ENCODE measurements at places on chromosomes 5 and 9.

DNA sequence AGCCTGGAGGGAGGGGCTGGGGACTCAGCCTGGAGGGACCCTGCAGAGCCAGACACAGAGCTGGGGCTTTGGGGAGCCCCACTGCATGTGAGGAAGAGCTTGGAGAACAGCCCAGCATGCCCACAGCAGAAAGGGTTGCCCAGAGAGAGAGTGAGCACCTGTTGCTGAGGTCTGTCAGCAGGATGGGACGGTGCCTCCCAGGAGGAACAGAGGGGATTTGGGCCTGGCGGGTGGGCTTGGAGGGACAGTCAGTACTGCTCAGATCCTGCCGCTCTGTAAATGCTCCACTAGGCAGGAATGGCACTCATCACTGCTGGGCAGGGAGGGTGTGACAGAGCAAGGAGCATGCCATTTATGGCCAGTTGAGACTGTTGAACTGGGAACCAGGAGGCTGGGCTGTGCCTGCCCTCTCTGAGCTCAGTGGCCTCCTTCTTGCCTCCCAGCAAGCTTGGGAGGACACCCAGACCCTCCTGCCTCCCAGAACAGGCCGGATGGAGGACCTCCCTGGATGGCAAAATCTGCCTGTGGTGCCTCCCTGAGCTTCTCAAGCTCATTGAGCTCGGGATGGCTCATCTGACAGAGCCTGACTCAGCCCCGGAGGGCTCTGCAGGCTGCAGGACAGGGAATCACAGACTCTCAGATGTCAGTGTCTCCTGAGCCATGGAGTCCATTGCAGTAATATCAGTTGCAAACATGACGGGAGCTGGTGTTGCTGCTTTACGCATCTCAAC, 786 bp upstream of the HRCT1 start:
- DNase-seq: no peak

- no peak for DNase-seq
Observed at GRCh38 chr5:89065919-89066318, 182.9 kb upstream of the MEF2C start.

DNA sequence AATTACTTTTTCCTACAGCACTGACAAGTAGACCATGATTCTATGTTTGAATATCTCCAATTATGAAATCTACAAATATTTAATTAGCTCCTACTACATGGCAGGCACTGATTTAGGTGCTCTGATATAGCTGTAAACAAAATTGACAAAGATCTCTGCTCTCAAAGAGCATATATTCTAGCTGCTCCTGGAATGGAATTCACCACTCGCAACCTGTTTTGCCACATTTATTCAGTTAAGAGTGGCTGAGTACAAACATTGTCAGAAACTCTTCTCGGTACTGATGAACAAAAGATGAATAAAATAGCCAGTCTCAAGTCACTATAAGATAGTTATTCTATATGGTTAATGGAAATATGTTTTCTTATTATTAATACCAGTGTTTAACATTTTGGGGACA, 114.2 kb upstream of the PDE4D start:
- no peak for DNase-seq

DNA sequence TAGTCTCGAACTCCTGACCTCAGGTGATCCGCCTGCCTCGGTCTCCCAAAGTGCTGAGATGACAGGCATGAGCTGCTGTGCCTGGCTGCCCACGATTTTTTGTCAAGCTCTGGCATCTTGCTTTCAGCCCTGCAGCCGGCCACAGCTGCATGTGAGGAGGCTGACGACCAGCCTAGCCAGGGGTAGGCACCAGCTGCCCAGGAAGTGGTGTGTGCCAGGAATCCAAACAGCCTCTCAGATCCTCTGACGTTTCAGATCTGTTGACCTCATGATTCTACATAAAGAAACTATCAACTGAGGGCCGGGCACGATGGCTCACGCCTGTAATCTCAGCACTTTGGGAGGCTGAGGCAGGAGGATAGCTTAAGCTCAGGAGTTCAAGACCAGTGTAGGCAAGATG, 19.0 kb downstream of the DYNC2I2 start:
- no peak for DNase-seq

- DNase-seq: no peak
Observed at GRCh38 chr5:31113666-31114350, 79.7 kb upstream of the CDH6 start.

DNA sequence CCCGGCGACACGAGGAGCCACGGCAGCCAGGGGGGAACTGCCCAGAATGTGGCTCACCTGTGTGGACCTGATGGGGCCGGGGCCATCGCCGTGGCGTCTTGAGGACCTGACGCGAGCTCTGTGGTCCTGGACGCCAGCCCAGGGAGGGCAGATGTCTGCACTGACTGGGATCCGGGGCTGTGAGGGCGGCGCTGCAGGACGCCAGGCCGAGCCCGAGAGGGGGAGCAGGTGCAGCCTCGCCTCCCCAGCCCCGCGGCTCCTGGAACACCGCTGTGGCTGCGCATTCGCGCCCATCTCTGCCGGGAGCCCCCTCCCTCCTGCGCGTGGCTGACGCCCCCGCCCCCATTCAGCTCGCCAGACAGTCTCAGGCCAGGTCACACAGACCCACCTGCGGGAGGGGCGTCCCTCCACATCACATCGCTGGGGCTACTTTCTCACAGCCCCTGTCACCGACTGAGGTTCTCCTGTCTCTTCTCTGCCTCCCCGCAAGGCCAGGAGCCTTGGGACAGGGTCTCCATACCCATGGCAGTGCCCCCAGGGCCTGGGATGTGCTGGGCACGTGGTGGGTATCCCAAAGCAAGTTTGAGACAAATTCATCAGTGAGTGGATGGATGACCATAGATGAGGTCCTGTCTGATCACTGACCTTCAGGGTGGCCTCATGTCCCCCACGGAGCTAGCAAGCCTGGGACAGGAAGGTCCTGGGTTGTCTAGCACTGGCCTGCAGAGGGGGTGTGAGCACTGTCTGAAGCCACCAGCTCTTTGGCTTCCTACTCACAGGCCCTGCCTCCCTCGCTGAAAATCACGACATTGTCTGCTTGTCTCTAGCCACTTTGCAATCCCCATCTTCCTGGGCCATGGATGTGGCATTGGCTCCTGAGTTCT, 47.3 kb downstream of the RASGEF1C start:
- DNase-seq: no peak

GRCh38 chr5:130992095-130992494, 173.0 kb downstream of the HINT1 start:
- DNase-seq: no peak

DNA sequence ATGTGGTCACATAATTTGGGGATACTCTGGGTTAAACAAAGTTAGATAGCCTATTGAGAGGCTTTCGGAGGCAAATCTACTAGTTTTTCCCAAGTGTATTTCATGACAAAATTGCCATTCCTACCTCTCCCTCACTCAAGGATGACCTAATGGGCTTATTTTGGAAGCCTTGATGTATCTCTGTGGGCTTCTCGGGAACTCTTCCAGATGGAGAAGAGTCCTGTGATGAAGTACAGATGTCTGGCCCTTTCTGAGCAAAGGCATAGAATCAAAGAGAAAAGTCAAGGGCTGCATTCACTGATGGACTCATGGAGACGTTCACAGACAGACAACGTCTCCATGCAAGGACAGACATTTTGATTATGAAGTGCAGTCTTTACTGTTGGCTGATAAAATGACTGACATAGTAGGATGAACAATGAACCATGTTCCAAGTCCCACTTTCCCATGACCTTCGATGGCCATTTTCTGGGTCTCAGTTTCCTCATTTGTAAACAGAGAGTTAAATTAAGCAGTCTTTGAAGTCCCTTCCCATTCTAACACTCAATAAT, 347.2 kb upstream of the CD180 start:
- no peak for DNase-seq

GRCh38 chr9:129289131-129289731, 111.2 kb upstream of the IER5L start:
- DNase-seq: no peak

DNA sequence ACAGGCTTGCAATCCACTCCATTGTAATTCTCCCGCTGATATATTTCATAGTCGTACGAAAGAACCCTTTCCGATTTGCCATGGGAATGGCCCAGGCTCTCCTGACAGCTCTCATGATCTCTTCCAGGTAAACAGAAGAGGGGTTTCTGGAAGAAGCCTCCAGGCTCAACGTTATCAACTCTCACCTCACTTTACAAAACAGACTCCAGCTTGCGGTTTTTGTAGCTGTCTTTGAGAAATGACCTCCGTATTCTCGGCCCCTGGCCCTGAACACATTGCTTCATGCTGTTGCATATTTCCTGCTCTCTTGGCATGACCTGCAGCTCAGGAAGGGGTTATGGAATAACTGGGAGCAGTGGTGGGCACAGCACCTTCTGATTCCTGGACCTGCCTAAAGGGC, 85.7 kb downstream of the SLC1A1 start:
- DNase-seq: no peak

DNA sequence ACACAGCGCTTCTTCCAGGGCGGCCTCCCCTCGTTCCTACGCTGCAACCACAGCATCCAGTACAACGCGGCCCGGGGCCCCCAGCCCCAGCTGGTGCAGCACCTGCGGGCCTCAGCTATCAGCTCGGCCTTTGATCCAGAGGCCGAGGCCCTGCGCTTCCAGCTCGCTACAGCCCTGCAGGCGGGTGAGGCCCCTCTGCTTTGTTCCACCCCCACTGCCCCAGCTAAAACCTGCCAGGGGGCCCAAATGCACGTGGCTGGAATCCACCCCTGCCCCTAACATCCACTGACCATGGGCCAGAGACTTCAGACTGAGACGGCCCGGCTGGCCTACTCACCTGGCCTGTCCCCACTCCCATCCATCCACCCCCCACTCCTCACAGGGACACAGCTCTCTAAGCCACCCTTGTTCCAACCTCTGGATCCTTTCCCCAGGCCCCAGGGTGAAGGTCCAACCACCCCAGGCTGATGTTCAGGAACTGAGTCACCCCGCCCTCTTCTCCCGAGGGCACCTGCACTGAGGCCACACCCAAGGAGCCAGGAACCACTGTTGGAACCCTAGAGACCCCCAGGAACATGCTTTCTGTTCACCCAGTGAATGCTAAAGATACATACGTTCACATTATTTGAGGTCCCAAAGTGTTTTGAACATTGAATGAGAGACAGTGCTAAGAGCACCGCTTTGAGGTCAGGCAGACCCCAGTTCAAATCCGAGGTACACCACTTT, 18.9 kb upstream of the ASS1 start:
- no peak for DNase-seq

DNA sequence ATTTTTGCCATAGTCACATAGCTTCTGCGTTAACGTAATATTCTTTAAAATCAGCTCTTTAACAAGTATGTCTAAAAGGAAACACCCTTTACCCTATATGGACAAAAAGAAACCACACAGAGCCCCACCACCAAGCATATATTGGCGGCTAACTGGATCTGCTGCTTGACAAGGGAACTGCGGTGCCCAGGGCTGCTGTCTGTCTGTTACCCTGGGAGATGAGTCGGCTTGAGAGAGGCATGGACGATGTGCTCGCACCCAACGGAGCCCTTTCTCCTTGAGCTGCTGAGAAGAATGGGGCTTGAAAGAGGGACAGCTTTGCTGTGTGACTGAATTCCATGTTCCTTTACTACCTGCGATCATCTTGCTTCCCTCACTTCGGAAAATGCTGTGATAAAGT, 158.6 kb upstream of the SHB start:
- peak; percentile 6 for DNase-seq

DNA sequence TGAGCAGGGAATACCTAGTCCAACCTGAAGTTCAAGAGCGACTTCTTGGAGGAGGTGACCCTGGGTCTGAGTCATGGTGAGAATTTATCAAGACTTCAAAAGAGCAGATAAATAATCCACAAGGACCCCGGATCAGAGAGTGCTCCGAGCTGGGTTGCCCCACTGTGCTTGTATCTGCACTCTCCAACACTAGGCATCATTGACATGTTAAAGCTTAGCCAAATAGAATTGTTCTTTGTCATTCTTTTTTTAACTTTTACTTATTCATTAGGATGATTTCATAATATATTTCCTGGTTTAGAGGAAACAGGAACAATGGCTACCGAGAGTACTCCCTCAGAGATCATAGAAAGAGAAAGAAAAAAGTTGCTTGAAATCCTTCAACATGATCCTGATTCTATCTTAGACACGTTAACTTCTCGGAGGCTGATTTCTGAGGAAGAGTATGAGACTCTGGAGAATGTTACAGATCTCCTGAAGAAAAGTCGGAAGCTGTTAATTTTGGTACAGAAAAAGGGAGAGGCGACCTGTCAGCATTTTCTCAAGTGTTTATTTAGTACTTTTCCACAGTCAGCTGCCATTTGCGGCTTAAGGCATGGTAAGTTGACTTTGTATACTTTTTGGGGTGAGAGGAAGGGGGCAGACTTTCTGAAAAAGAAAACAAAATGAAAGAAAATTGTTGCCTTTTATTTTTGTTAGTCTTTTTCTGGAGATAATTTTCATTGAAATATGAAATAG, at the start of gene CARD6:
Gene CARD6 (plus strand): TSS at position 300 of the 738 bp plus-strand sequence. CDS start 16 bp downstream, at position 316.
- no peak for DNase-seq

GRCh38 chr5:156411-157072, 34.8 kb upstream of the LRRC14B start:
- no peak for DNase-seq

DNA sequence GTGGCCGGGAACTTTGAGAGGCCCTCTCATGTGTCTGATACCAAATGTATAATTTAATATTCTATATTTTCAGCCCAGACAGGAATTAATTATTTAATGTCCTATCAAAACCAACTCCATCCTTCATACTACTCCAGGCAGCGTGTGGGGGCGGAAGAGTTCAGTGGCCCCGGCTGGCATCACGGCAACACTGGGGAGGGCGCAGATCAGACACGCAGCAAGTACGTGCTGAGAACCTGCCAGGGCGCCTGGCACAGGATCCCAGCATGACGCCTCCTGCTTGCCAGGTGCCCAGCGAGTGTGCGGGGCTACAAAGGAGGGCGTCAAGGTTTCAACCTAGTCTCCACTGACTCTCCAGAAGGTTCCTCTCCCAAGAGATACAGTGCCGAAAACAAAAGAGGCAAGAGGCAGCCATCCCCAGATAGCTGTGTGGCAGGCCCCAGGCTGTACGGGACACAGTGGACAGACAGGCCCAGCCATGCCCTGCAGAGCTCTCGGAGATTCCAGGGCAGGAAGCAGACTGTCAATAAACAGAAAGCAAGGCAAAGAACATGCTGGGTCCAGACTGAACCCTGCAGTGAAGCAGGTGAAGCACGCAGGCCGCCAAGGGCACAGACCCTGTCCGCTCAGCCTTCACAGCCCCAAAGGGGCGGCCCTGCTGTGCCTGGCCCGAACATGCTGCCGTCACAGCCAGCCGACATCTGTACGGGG, 110.3 kb downstream of the VAV2 start:
- no peak for DNase-seq

- DNase-seq: no peak
Observed at GRCh38 chr5:16855485-16855884, 80.6 kb downstream of the MYO10 start.

- DNase-seq: no peak
Observed at GRCh38 chr5:138226910-138227309, 13.8 kb upstream of the CDC23 start.

DNA sequence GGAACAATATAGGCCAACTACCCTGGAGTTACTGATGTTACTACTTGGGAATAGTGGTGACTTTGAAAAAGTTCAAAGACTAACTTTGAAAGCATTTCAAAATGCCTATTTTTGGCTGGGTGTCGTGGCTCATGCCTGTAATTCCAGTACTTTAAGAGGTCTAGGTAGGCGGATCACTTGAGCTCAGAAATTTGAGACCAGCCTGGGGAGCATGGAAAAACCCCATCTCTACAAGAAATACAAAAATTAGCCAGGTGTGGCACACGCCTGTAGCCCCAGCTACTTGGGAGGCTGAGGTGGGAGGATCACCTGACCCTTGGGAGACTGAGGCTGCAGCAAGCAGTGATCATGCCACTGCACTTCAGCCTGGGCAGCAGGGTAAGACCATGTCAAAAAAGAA, 105.3 kb downstream of the ARRDC3 start:
- no peak for DNase-seq

GRCh38 chr9:14321517-14322130, 7.7 kb upstream of the NFIB start:
- DNase-seq: no peak

Data from activated naive CD8-positive, alpha-beta T cell treated with anti-CD3 and anti-CD28 coated beads for 36 hours (primary cell).